Head of caudate nucleus (tissue), 42 donors: ENCODE measurements at places on chromosomes 12 and 14.

- DNase-seq, result peak; percentile 71
Observed at GRCh38 chr14:104749111-104749649, 3.8 kb upstream of the SIVA1 start.

DNA sequence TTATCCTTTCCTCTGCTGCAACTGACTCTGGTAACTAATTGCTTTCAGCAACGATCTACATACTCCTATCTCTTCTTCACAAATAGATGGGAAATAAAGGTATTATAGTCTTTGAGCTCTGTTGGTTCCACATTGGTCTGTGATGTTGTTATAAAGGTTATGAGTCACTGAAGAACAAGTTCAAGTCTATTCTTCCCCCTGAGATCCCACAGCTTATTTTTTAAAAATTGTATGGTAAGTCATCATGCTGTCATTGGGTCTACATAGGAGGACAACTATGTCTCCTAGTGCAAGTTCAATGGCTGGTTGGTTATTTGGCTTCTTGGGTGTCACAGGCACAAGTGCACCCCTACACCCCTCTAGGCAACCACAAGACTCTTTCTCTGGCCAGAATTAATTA, 49.6 kb upstream of the PTCSC3 start:
- no peak for DNase-seq

DNA sequence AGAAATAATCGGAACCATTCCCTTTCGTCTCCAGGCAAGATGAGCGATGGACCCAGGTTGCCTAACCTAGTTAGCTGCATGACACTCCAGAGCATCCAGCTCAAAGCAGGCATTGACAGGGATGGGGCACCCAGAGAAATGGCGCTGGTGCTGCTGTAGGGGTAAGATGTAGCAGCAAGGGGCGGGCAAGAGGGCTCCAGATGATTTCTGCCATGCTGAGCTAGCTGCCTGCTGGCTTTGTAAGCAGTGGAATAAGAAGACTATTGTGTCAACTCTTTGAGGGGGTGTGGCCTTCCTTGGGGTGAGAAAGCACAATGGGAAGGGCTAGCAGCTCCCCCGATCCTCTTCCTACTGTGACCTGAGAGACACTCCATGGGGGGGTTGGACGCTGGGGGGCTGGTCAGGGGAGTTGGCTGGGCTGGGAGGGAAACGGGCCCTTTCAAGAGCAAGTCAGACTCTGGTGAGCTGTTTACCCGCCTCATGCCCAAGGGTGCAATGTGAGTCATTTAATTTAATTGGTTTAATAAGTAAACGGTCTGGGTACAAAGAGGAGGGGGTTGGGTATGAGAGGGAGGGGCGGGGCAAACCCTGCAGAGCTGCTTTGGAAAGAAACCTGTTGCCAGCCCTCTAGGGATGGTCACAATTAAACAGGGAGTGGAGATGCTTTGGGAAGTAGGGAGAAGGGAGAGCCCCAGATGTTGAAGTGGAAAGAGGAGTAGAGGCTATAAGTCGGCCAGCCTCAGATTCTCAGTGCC, 50.5 kb downstream of the B4GALNT3 start:
- peak; percentile 63 for DNase-seq

- DNase-seq, result no peak
Observed at GRCh38 chr12:81249976-81250375, 172.1 kb downstream of the ACSS3 start.

DNA sequence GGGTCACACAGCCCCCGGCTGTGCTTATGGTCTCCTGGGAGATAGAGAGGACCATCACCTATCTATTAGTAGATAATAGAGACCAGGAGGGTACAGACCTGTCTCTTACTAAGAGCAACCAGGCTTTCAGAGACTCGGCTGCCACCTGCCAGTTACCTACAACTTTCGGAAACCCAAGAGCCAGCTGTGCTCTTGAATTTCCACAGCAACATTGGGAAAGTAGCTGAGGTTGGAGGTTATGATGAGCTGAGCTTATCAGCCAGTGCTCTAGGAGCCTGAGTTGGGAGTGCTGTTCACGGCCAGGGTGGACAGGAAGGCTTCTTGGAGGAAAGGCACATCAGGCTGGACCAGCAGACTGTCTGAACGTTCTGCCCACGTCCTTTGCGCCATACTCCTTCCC, 67.6 kb downstream of the RIN3 start:
- DNase-seq, result no peak

DNA sequence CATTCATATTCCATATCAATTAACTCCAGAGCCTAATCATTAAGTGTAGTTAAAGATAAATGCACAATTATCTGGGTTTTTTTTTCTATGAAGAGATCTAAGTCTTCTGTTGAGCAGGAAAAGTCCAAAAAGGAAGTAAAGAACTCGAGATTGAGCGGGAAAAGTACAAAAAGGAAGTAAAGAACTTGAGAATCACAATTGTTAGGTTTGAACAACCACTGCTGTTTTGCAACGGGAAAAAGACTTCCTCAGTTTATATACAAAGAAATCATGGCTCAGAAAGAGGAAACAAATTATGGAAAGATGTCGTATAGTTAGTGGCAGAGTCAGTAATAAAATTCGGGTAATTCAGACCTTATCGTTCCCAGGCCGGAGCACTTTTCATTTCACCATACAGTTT, 63.3 kb downstream of the PPP1R12A start:
- DNase-seq, result no peak

DNA sequence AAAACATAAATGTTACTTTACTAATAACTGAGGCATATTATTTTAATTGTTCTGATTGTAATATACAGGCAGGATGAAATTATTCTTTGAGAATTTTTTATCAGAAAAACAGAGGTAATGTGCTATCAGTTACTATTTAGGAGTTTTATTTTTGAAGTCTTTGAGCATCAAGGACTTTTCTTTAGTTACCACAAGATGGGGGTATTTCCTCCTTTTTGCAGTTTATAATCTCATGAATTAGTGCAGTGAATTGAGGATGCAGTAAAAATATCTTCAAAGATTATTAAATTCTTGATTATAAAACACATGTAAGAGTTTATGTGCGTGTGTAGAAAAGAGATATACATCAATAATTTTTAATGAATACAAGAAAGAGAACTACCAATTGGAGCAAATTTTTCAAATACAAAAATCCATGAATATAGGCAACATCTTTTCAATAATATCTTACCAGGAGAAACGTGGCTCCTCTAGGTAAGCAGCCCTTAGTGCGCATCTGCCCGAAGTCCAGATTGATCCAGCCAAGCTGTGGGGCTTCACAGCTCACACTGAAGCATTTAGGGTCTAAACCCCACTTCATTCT, 71.6 kb downstream of the ERGIC2 start:
- no peak for DNase-seq

- no peak for DNase-seq
Observed at GRCh38 chr12:5520831-5521230, 88.9 kb downstream of the NTF3 start.

DNA sequence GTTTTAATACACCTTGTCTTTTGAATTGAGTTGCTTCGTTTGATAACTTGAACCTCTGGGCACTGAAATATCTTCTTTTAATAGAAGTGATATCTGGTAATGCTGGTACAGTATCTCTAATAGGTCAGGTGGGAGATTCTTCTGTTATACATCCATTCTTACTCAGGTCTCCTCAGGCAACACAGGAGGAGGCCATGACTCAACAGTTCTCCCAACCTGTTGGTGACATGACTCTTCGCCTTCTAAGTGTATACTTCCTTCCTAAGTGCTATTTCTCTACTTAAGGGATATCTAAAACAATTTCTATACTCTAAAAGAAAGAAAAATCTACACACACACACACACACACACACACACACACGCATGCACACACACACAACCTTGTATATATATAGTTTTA, 509.1 kb downstream of the PCNX1 start:
- DNase-seq, result no peak

GRCh38 chr14:54225457-54226060, 171.2 kb upstream of the CDKN3 start:
- no peak for DNase-seq

GRCh38 chr12:97194546-97194945, 268.1 kb upstream of the RMST start:
- no peak for DNase-seq
